ENCODE measurements at places on chromosomes 6 and 20.

DNA sequence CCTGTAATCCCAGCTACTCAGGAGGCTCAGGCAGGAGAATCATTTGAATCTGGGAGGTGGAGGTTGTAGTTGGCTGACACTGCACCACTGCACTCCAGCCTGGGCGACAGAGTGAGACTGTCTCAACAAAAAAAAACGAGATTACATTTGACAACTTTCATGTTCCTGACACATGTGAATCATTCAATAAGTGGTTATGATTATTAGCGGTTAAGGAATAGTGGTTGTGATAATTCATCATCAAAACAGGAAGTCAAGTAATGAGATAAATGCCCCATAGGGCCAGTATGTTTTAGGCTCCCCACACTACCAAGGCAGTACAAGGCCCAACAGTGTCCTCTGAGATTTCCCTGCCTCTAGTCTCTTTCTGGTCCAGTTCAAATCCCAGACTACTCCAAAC is 2.5 kb downstream of the HDDC2 start:
- no peak for DNase-seq

- DNase-seq = no peak
Observed at GRCh38 chr20:56820984-56821383, 191.9 kb downstream of the TFAP2C start.

GRCh38 chr6:126285871-126286365 is 54.0 kb upstream of the CENPW start:
- DNase-seq = no peak

GRCh38 chr20:13017235-13017634 is 8.5 kb downstream of the SPTLC3 start:
- DNase-seq = no peak

Measured in muscle of arm (tissue), 14 donors.